GM18507 (cell line): ENCODE measurements at places on chromosomes 12 and 14.

- DNase-seq: no peak
Measured at GRCh38 chr12:124071075-124071443, 98.0 kb downstream of the ZNF664 start.

DNA sequence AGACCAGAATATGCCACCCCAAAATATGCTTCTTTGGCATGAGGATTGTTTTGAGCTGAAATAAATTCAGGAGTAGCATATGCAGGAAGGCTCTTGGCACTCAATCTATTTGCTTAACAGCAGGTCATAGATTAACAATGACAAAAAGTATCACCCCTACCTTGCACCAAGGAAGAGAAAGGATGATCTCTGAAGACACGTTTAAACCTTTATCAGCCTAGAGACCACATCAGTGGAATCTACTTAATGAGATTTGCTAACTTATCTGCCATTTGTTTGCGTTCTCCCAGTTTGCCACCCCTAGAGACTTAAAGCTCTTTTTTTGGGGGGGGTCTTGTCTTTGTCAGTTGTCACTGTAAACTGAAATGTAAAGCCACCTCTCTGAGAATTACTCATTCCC, 1278.7 kb upstream of the USP15 start:
- DNase-seq: no peak

DNA sequence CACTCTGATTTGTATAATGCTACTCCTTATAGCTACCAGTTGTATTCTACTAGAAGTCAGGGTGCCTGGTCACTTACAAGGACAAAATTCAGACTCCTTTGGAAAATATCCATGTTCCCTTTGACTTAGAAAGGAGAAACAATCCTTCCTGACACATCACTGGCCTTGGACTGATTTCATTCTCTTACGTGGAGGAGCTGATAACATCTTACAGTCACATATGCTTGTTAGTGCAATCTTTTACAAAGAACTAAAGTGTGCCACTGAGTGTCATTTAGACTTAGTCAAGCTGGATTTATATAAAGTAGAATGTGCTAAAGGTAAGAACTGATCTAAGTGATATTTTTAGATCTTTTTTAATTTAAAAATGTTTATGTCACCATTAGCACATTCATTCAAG, 131.0 kb upstream of the TMTC2 start:
- no peak for DNase-seq

- DNase-seq: no peak
Measured at GRCh38 chr14:101456246-101457175, 104.8 kb upstream of the DIO3 start.

DNA sequence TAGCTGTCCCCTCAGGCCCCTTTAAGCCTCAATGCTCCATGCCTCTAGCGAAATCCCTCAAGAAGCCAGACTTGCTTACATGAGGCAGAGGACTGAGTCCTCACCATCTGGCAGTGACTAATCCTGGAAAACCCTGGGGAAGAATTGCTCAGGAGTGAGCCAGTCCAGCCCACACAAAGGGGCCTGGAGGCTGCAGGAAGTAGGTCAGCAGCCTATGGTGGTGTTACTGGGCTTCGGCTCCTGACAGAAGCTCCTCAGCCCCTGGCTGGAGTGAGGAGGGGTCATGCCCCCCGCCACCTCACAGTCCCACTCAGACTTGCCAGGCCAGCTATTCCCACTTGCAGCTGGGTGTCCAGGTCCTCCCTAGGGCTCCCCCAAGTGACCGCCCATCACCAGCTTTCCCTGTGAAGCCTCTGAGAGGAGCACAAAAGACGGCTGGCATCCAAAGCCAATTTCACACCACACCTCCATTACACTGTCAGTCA, 250.5 kb downstream of the DPF3 start:
- no peak for DNase-seq

DNA sequence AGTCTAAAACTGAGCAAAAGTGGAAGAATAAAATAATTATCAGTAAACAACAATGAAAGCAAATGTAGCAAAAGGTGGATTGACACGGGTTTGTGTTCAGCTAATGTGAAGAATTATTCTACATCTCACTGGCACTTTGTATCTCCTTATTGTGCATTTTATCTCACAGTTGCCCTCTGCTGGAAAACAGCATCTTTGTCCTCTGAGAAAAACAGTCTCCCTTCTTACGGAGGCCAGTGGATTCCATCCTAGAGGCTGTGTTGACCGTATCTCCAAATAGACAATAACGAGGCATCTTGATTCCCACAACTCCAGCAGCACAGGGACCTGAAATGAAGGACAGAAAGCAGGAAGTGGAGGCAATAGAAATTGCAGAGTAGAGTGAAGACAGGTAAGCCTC, 51.3 kb upstream of the PLBD1 start:
- DNase-seq: no peak

GRCh38 chr14:88463318-88463717, 77.9 kb downstream of the SPATA7 start:
- DNase-seq: peak; percentile 8

GRCh38 chr14:81465507-81466228, 65.5 kb upstream of the STON2 start:
- no peak for DNase-seq

GRCh38 chr12:64083285-64084210, 138.5 kb downstream of the KICS2 start:
- no peak for DNase-seq

DNA sequence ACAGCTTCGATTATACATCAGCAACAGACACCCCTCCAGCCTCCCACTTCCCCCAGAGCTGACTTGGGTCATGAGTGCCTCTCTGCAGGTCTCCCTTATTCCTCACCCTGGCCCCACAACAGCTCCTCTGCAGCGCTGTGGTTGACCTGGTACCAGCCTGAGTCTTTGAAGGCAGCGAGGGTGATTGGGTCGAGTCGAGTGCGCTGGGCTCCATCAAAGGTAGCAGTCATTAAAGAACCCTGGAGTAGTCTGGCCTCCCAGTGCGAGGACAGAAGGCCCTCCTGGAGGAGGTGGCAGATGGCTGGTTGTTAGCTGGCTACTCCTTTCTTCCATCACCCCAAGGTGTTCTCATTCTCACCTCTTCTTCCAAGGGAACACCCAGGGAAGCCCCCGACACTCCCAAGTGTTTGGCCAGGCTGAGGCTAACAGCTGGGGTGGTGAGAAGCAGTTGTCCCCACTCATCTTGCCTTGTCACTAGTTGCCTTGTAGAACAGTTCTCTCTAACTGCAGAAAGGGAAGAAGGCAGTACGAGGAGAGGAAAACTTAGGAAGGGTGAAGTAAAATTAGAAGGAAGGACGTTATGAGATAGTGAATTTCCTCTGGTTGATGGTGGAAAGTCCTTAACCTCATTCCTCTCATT, 2.7 kb downstream of the CIROP start:
- DNase-seq: no peak

DNA sequence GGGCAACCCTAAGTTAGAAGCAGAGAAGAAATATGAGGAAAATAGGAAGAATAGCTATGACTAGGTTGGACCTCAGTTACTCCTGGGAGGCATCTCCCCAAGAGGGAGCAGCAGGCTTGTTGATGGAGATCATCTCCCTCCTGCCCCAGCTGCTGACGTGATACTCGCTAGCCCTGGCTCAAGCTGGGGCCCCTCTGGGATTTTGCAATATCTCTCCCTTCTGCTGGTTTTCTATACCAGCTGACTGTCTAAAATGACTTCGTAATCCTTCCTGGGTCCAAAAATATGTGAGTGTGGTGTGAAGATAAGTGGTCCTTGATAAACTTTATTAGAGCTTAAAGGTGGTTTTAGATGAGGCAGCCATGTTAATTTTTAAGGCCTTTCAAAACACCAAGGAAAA, 4.5 kb upstream of the HECTD4 start:
- DNase-seq: no peak
